Foreskin fibroblast (primary cell): ENCODE measurements at places on chromosomes 2 and 18.

DNA sequence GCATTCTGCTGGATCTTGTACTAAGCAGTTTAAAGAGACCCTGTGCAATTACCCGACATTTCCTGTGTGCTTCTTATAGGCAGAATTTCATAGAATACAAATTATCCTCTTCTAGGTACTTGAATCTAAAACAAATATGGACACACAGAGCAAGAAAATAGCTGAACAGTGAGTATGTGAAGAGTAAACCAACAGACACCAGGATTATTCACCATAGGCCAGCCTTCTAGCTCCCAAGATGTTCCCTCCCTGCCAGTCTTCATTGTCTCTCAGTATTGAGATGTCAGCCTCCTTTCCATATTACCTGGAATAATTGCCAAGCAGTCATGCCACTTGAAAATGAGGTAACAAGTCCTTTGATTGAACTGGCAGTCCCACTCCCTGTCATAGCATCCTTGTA, 187.1 kb downstream of the PTPRM start:
- DNase-seq, result peak; percentile 26

DNA sequence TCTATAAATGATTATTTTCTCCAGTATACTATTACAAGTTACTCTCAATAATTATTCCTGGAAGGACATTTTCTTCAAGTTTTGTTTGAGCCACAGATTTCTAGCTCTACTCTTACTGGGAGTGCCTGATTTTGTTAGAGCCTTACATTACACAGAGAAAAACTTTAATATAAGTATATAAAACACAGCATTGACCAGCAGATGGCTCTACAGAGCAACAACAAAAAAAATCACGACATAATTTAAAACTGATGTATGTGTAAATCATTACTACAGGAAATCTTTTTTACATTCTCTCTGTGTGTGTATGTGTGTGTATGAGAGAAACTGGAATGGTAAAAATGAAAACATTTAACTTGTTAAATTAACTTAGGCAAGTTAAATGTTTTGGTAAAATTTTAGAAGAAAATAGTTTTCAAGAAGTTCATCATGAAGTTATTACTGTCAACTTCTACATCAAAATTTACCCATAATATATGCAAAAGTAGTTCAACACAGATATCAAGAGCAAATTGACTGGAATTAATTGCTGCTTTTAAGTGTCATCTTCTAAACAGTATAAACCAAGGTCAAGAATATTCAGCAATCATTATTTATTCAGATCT, 103.3 kb downstream of the MDH1 start:
- peak; percentile 78 for DNase-seq

GRCh38 chr18:54224379-54225014, at the start of gene MBD2:
TSS of gene MBD2 (minus strand) at chr18:54224669. CDS start at chr18:54224559, 110 bp downstream.
- peak; percentile 96 for DNase-seq

DNA sequence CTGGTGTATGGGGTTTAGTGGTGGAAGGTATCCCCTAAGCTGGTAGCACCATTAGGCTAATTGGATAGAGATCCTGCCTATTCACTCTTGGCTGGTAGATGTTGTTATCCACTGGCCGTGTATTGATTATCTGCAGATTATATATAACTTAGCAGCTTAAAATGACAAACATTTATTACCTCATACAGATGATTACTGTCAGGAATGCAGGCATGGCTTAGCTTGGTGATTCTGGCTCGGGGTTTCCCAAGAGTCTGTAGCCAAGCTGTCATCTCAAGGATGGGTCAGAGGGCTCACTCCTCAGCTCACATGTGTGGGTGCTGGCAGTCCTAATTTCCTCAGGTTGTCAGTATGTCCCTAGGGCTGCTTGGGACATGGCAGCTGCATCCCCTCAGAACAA, 465.8 kb downstream of the PARD3B start:
- no peak for DNase-seq

DNA sequence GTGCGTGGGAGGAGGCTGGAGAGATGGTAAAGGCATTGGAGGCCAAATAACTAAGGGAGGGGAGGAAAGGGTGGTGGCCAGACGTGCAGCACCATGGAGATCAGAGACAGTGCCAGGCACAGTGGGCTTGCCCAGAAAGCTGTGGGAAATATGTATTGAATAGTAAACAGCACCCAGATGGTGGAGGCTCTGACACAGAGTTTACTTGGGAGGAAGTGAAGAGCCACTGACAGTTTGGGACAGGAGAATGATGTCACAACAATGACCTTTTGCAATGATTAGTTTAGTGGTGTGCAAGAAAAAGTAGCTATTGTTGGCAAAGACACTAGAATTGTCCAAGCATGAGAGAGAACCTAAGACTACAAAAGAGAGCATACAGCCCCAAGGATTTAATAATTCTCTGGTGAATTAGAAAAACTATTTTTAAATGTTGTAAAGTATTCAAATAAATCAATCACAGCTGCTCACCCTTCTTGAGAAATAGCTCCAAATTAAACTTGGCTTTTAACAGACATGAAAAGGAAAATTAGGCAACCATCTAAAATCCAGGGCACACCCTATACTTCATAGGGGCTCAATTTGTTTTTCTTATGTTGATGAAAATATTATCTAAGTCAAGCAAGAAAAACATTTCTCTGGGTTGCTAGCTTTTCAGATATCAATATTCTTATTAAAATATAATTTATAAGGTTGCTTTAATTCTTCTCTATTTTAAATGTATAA, 458.7 kb upstream of the HNRNPA3 start:
- no peak for DNase-seq

- DNase-seq, result no peak
Measured at GRCh38 chr18:64037812-64038414, 68.0 kb downstream of the SERPINB8 start.

GRCh38 chr2:66781804-66782203, 346.9 kb downstream of the MEIS1 start:
- DNase-seq, result no peak

GRCh38 chr2:134676960-134677359, 41.8 kb downstream of the TMEM163 start:
- no peak for DNase-seq

DNA sequence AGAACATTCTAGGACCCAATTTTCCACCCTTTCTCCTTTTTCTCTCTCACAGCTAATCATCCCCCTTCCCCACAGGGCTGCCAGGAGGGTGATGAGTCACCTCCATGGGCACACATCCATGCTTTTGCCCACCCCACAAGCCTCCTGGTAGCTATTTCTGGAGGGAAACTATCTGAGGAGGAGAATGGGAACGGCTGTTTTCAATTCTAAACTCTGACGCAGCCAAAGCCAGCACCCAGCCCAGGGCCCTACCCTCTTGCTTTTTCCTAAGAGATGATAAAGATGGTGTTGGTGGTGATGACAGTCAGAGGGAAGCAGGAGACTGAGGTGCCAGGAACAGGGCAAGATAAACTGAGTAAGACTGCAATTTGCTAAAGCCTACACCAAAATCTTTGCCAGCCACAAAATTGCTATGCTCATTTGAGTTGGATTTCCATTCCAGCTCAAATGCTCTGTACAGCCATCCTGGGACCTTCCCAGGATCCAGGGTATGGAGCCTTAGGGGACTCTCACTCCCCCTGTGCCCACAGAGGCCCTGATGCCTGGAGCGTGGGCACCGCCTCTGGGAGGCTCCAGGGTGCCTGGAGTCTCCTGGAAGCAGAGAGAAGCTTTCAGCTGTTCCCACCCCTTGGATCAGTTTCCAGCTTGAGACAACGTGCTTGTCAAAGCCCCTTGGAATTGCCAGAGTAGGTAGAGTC, 62.0 kb upstream of the FZD7 start:
- peak; percentile 20 for DNase-seq

GRCh38 chr2:57806449-57806968, 240.1 kb upstream of the VRK2 start:
- DNase-seq, result no peak

DNA sequence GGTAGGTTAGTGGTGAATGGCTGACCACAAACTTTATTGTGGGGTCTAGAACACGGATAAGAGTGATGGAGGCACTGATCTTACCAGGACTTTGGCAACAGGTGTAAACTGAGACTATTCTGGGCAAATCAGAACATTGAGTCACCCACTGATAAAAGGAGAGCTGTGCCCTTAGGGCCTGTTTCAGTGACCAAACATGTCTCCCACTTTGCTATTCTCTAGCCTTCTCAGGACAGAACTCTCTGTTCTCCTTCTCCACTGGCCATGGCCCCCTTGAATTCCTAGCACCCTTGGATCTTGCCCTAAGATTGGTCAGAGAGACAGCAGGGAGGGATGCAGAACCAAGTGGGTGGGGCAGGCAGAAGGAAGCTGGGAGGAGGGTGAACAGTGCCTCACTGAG, 18.3 kb downstream of the TRPM8 start:
- DNase-seq, result no peak

DNA sequence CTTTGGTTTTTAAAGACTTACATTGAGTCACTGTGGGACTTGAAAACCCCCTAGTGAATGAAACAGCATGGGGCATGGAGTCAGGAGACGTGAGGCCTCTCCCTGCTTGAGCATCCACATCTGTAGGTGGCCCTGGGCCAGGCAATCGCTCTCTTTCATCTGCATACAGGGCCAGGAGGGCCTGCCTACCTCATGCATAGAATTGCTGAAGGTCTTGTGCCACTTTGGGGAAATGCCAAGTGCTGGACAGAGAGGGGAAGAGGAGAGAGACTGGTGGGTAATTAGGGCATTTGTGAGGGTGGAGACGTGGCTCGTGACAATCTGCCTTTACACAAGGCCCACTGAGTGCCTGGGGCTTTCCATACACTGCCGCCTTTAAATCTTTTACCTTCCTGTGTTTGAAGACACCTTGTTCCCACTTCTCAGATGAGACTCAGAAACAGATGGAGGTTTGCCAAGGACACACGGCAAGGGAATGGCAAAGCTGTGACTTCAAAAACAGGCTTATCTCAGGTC, 322.2 kb upstream of the HS6ST1 start:
- DNase-seq, result no peak

GRCh38 chr2:178211460-178211859, 17.1 kb downstream of the OSBPL6 start:
- no peak for DNase-seq

DNA sequence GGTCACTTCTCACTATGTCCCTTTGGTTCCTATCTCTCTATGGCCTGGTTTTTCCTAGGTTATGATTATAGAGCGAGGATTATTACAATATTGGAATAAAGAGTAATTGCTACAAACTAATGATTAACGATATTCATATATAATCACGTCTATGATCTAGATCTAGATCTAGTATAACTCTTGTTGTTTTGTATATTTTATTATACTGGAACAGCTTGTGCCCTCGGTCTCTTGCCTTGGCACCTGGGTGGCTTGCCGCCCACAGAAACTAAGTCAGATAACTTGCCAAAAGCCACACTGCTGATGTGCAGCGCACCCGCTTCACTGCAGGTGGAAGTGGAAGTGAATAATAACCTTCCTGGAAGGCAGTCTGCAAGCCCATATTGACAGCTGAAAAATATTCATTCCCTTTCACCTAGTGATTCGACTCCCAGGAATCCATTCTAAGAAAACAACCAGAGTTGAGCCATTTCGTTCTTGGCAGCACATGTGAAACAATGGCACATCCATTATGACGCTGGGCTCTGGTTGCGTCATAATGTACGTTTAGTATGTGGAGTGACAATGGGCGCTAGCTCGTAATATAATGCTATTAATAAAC, 725 bp upstream of the ANKRD53 start:
- peak; percentile 96 for DNase-seq

GRCh38 chr2:241809383-241810306, 652 bp downstream of the NEU4 start:
- DNase-seq, result no peak

DNA sequence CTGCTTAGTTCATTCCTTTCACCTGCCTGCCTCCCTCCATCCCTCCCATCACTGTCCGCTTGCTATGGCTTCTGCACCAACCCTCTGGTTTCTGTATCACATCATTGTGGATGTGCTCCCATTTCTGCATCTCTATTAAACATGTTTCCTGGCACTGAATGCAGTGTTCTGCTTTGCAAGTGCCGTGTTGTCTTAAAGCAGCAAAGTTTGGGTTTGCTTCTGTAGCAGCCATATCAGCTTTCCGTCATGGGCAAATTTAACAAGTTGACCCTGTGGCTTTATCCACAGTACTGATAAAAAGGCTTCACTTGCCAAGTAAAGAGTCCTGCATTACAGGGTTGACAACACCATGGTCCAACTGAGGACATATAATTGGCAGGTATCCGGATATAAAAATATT, 165.5 kb downstream of the PTGR3 start:
- no peak for DNase-seq

- peak; percentile 78 for DNase-seq
Measured at GRCh38 chr2:71742953-71743601, 289.7 kb downstream of the DYSF start.

- DNase-seq, result no peak
Measured at GRCh38 chr2:120433816-120434290, 87.9 kb downstream of the INHBB start.

GRCh38 chr2:3650140-3650920, 7.7 kb upstream of the ALLC start:
- no peak for DNase-seq

DNA sequence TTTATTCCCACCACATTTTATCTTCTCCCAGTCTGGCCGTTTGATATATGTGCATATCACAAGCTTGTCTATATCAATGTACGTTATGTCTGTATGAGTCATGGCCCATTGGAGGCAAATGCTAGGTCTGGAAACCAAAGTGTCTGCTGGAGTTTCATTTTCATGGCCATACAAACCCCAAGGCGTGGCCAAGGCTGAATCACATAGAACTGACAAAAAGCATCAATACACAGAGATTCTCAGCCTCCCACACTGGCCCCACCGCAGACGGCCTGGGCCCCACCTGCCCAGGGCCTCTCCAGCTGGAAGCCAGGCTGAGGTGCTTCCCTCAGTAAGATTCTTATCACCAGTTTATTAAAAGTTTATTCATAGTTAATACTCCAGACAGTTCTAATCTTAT, 40.5 kb upstream of the SALL3 start:
- no peak for DNase-seq

DNA sequence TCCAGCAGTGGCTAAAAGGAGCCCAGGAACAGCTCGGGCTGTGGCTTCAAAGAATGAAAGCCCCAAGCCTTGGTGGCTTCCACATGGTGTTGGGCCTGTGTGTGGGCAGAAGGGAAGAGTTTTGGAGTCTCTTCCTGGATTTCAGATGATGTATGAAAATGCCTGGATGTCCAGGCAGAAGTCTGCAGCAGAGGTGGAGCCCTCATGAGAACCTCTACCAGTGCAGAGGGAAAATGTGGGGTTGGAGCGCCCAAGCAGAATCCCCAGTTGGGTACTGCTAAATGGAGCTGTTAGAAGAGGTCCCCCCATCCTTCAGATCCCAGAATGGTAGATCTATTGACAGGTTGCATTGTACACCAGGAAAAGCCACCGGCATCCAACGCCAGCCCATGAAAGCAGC, 412.1 kb downstream of the TDRD15 start:
- DNase-seq, result no peak
